ENCODE measurements at places on chromosomes 4 and X. TPM values are rescaled to one million over a fixed set of nuclear protein-coding genes. Genes with fewer than 3 reads are reported as not detected.

DNA sequence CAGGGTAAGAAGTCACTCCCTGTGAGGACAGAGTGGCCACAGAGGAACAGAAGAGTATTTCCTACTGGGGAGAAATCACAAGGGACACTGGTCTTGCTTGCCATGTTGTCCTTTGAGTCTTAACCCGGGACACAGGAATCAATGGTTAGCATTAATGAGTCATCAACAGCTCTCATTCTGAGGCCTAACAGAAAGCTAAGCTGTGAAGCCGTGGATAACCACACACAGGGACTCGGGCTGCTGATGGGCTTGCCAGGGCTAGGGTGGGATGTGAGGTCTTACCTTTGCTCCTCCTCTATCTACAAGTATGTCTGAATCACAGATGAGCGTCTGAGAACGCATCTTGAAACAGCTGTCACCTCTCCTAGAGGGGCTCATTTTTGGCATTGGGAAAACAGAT, 22.2 kb downstream of the HELT start:
- no peak overlapping the region for H3K27ac ChIP-seq
- no peaks in the 10 kb centered on the region for H3K4me1 ChIP-seq
- H3K4me3 ChIP-seq = no peak overlapping the region
- H3K36me3 ChIP-seq = no peaks in the 10 kb centered on the region

DNA sequence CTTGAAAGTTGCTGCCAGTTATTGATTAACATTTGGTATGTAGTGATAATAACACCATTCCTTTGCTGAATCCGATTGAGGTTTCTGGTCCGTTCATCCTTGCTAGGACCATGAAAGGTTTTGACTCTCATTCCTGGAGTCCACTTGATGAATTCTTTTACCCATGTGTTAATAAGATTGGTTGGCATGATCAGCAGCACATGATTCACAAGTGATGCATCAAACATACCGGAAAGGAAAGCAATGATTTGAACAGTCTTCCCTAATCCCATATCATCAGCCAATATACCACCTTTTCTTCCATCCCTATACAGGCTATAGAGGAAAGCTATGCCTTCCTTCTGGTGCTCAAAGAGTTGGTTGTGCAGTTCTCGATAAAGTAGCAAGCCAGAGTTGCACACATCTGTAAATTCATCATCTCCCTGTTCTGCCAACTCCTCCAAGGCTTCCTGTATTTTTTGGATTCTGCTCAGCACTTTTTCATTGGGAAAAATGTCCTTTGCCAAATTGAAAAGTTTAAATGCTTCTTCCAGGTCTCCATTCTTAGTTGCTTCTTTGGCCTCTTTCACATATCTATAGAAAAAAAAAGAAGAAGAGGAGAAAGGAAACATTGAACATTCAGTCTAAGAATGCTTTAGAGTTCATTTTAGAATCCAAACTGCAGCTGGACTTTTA, 26.7 kb downstream of the PIN4 start:
- no peaks in the 10 kb centered on the region for H3K27me3 ChIP-seq
- no peaks in the 10 kb centered on the region for H3K4me1 ChIP-seq
- no peak for DNase-seq
- H3K27ac ChIP-seq = no peak overlapping the region
- no peaks in the 10 kb centered on the region for H3K36me3 ChIP-seq
- no peak overlapping the region for H3K4me3 ChIP-seq

DNA sequence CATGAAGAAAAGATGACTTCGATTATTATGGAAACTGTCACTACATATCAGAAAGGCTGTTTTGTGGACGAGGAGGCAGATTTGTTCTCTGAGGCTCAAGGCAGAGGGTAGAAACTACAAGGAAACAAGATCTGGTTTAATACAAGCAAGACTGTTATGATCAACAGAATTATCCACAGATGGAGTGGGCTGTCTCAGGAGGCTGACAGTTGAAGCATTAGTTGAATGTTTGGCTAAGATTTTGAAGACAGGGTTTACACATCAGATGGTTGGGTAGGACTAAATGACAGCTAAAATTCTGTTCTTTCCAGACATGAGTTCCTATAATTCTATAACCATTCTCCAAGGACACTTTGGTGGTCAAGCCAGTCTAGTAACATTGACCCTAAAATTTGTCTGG, 49.8 kb downstream of the LDOC1 start:
- H3K27ac ChIP-seq = no peak overlapping the region
- H3K4me1 ChIP-seq = no peaks in the 10 kb centered on the region
- no peak overlapping the region for H3K4me3 ChIP-seq
- peaks cover 4% of the 10 kb centered on the region for H3K27me3 ChIP-seq
- H3K36me3 ChIP-seq = no peaks in the 10 kb centered on the region

- H3K4me1 ChIP-seq = no peaks in the 10 kb centered on the region
- H3K4me3 ChIP-seq = no peak overlapping the region
- DNase-seq = no peak
- no peak overlapping the region for H3K27ac ChIP-seq
- H3K36me3 ChIP-seq = no peaks in the 10 kb centered on the region
- no peaks in the 10 kb centered on the region for H3K27me3 ChIP-seq
Measured at GRCh38 chrX:136115126-136115903, 32.0 kb upstream of the FHL1 start.

DNA sequence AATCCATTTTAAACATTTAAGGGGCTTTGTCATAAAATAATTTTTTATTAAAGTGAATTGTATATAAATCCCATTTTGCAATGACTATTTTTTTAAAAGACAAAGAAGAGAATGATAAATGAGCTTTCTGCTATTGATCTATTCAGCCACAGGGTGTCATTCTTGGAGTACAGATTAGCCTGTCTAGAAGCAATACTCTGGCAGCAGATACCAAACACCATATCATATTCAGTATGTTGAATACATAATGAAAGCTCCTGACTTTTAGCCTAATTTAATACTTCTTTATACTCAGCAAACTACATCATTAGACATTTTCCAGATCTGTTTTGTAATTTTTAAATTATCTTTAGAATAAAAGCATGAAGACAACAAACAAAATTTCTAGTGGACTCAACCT, 496.3 kb downstream of the PDGFC start:
- H3K27me3 ChIP-seq = no peaks in the 10 kb centered on the region
- no peaks in the 10 kb centered on the region for H3K4me1 ChIP-seq
- DNase-seq = no peak
- no peak overlapping the region for H3K4me3 ChIP-seq
- no peak overlapping the region for H3K27ac ChIP-seq

DNA sequence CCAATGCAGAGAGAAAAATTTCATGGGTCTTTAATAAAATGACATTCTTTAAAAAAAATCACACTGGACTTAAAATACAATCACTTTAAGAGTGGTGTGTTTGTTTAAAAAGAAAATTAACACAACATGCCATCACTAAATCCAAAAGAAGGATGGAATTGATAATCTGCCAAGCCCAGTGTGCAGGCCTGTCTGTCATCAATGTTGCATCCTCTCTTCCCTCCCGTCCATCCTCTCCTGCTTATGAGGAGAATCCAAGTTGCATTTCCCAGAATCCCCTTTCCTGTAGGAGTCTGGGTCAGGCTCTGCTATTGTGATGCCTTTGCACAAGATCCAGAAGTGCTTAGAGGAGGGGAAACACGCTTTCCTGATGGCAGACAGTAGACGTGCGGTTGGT, 169.4 kb downstream of the MID1 start:
- H3K27ac ChIP-seq = no peak overlapping the region
- no peaks in the 10 kb centered on the region for H3K4me1 ChIP-seq

GRCh38 chr4:145533001-145533400, 51.3 kb downstream of the SMAD1 start:
- no peak for DNase-seq
- no peaks in the 10 kb centered on the region for H3K36me3 ChIP-seq
- H3K27me3 ChIP-seq = no peaks in the 10 kb centered on the region
- no peak overlapping the region for H3K4me3 ChIP-seq
- H3K4me1 ChIP-seq = no peaks in the 10 kb centered on the region

DNA sequence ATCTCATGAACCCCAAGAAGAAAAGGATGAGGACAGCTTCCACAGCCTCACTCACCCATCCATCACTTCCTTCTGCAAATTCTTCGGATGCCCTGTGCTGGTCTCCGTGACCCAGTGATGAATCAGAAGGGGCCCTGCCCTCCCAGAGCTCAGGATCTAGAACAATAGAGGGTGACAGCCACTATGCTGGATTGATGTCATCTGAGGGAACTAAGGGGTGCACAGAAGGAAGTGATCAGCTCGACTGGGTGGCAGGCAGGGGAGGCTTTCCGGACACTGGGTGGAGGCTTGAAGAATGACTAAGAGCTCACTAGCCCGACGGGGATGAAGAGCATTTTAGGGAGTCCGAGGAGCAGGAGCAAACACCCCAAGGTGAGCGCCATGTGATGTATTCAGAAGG, 1.4 kb upstream of the ZNF185 start:
- H3K27me3 ChIP-seq = peaks cover 7% of the 10 kb centered on the region
- H3K4me1 ChIP-seq = peaks cover 4% of the 10 kb centered on the region
- no peaks in the 10 kb centered on the region for H3K36me3 ChIP-seq

MAGEC2 gene
- total RNA-seq = 0.19 TPM

CLDN24 gene
- not detected for total RNA-seq

FAM9A gene
- not detected for total RNA-seq

Measured in adrenal gland (tissue), 19 donors.